ENCODE measurements at places on chromosomes 2 and 18.

GRCh38 chr2:31256611-31257382 lies 22.8 kb downstream of the EHD3 start:
- no peak for DNase-seq

DNA sequence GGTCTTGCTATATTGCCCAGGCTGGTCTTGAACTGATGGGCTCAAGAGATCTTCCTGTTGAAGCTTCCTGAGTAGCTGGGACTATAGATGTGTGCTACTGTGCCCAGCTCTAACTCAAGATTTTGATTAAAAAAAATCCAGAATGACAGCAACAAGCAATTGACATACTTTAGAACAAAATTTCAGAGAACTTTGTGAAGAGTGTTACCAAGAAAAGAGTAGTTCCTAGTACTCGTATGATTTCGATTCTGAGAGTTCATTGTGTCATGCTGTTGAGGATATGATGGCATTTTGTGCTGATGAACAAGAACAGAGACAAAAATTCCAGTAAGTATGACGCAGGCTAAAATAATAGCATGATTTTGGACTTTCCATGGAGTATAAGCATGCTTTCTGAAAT lies 90.2 kb upstream of the TWSG1 start:
- no peak for DNase-seq

- peak; percentile 16 for DNase-seq
Measured at GRCh38 chr2:162091325-162092007, 17.5 kb upstream of the DPP4 start.

DNA sequence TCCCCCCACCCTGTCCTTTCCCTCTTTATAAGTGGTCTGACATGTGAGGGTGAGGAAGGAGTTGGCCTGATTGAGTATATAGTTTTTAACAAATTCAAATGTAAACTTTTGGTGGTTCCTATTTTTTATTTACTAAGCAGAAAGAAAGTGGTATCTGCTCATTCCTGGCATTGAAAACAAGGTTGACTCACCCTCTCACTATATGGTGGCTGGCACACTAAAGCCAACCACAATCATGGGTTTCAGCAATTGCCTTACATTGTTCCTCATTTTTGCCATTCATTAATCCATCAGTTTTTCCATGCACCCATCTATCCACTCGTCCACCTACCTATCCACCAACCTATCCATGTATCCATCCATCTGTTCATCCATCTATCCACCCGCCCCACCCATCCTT lies 75.4 kb upstream of the IGFBP5 start:
- DNase-seq, result no peak

DNA sequence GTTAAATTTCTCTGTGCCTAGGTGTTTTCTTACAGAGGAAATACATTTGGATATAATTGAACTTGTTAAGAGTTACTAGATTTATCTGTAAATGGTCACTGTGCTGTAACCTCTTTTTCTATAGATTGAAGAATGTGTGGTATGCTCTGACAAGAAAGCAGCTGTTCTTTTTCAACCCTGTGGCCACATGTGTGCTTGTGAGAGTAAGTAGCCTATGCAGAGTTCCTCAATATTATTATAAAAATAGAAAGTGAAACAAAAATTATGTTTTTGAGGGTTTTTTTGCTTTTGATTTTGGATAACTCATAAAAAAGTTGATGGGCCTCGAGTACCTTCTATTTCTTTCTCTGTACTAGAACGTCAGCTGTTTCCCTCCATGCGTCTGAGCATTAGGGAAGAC lies 112.4 kb downstream of the MIB1 start:
- no peak for DNase-seq

DNA sequence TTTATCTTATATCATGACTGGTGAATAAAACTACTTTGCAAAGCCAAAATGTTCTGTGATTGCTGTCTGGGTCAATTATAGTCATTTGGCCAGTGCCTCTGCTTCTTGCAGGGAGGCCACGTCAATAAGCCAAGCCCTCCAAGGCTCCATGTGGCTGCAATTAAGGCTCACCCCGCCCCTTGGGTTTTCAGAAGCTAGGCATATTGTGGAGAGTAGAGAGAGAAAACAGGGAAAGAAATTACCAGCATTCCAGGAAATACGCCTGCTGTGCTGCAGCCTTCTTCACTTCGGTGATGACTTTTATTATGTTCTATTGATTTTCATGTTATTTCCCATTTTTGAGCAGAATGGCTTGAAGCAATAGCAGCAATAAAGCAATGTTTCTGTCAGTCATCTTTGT lies 319.7 kb downstream of the SOX11 start:
- no peak for DNase-seq

GRCh38 chr2:17515652-17516051 lies 2.6 kb downstream of the RAD51AP2 start:
- no peak for DNase-seq

- no peak for DNase-seq
Measured at GRCh38 chr18:59661891-59662701, 35.1 kb downstream of the CCBE1 start.

DNA sequence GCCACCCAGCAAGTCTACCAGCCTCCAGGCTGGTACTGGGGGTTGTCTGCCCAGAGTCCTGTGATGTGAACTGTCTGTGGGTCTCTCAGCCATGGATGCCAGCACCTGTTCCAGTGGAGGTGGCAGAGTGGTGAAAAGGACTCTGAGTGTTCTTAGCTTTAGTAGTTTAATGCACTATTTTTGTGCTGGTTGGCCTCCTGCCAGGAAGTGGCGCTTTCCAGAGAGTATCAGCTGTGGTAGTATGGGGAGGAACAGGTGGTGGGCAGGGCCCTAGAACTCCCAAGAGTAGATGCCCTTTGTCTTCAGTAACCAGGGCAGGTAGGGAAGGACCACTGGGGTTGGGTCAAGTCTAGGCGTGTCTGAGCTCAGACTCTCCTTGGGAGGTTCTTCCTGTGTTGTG lies 356.7 kb downstream of the STK39 start:
- no peak for DNase-seq

- peak; percentile 76 for DNase-seq
Measured at GRCh38 chr2:238425979-238426567, 654 bp upstream of the ASB1 start.

GRCh38 chr2:72289283-72289682 lies 141.6 kb upstream of the CYP26B1 start:
- no peak for DNase-seq

GRCh38 chr2:15819562-15820256 lies 120.6 kb upstream of the MYCN start:
- DNase-seq, result no peak

- DNase-seq, result no peak
Measured at GRCh38 chr2:61074100-61074499, 8.4 kb downstream of the SANBR start.

- no peak for DNase-seq
Measured at GRCh38 chr2:181426672-181427071, 30.5 kb upstream of the ITGA4 start.

- DNase-seq, result peak; percentile 7
Measured at GRCh38 chr2:110157153-110157793, 41.7 kb upstream of the MALL start.

Measured in NCI-H526 (cell line).